Central memory CD4-positive, alpha-beta T cell (primary cell): ENCODE measurements at places on chromosomes 12 and 14.

- DNase-seq = no peak
Measured at GRCh38 chr12:94620621-94621020, 29.7 kb downstream of the TMCC3 start.

DNA sequence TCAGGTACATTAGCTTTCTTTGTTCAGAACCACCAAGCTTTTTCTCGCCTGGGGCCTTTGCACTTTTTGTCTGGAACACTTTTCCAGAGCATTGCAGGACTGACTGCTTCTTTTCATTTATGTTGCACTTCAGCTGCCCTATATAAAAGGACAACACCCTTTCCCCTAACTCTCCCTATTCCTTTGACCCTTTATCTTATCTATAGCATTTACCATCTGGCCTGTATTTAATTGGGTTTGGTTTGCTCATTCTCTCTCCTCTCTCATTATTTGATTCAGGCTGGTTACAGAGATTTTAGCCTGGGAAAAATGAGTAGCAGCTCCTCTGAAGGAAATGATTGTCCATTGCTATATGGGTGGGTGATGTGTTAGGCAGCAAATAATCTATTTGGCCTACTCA lies 165.4 kb downstream of the KICS2 start:
- no peak for DNase-seq

DNA sequence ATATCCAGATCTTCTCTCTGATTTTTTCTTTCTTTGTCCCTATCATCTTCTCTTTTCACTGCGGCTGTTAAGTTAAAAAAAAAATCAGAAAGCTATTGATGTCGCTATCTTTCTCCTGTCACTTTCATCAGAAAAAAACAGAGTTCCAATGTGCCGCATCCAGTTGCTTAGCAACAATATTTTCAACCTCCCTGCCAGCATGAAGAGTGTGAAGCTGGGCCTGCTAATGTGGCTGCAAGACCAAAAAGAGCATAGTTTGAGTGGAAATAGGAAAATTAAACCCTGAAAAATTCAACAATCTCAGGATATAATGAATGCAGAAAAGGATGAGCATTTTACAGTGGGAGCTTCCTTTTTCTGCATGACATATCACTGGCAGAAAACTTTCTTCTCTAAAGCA lies 1025.4 kb upstream of the LRFN5 start:
- DNase-seq = no peak

- DNase-seq = no peak
Measured at GRCh38 chr14:64465831-64466554, 694 bp downstream of the AKAP5 start.

DNA sequence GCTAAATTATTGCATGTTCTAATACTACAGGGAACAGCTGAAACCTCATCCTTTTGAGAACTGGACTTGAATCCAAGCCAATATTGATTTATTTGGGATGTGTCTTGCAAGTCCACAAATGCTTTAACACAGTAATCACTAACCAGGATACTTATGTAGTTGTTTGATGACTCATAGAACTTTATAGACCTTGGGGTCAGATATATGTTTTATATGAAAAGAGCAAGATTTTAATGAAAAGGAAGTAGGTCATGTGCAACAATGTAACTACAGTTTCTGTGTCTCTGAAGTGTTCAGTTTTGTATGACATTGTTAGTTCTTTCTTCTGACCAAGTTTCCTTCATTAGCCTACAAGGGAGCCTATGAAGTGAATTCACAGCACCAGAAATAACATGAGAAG lies 352.0 kb downstream of the ZFP36L1 start:
- no peak for DNase-seq

GRCh38 chr12:109291521-109292341 lies 17.4 kb downstream of the FOXN4 start:
- no peak for DNase-seq

GRCh38 chr12:24084800-24085199 lies 135.3 kb upstream of the SOX5 start:
- DNase-seq = no peak

DNA sequence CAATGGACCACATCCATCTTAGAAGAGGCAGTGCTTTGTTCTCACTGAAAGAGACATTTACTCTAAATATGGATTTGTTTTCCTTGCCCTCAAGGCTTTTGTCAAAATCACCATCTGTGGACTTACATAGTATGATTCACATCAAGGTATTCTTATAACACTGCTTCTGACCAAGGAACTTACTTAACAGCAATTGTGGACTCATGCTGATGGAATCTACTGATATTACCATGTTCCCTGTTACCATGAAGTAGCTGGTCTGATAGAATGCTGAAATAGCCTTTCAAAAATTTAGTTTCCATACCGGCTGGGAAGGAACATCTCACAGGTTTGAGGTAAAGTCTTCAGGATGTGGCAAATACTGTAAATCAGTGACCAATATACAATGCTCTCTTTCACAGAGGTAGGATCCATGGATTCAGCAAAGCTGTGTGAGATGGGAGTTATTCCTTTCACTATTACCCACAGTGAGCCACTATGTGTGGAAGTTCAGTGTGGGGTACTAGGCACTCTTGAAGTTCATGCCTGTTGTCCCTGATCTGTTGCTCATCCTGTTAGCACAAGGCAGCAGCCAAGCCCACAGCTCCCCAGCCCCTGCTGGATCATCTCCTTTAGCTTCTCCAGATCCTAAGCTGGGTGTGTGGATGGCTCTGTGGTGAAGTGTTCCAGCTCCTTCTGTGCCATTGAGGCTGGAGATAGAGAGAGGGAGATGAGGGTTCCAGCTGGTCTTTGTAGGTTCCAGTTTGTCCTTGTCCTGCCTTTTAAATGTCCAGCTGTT lies 126.4 kb downstream of the ATP23 start:
- DNase-seq = no peak
